ENCODE measurements at places on chromosomes 6 and 20.

- peak; percentile 17 for DNase-seq
Measured at GRCh38 chr6:24566020-24566767, 71.4 kb downstream of the ALDH5A1 start.

- no peak for DNase-seq
Measured at GRCh38 chr6:41197234-41197633, 3.7 kb downstream of the TREML2 start.

GRCh38 chr6:3751730-3752530, 417 bp upstream of the PXDC1 start:
- DNase-seq, result peak; percentile 90

- DNase-seq, result no peak
Measured at GRCh38 chr6:5728351-5729079, 278.2 kb downstream of the NRN1 start.

- DNase-seq, result no peak
Measured at GRCh38 chr20:38896009-38896594, 30.1 kb upstream of the FAM83D start.

GRCh38 chr6:70575899-70576495, 9.3 kb downstream of the SDHAF4 start:
- no peak for DNase-seq

DNA sequence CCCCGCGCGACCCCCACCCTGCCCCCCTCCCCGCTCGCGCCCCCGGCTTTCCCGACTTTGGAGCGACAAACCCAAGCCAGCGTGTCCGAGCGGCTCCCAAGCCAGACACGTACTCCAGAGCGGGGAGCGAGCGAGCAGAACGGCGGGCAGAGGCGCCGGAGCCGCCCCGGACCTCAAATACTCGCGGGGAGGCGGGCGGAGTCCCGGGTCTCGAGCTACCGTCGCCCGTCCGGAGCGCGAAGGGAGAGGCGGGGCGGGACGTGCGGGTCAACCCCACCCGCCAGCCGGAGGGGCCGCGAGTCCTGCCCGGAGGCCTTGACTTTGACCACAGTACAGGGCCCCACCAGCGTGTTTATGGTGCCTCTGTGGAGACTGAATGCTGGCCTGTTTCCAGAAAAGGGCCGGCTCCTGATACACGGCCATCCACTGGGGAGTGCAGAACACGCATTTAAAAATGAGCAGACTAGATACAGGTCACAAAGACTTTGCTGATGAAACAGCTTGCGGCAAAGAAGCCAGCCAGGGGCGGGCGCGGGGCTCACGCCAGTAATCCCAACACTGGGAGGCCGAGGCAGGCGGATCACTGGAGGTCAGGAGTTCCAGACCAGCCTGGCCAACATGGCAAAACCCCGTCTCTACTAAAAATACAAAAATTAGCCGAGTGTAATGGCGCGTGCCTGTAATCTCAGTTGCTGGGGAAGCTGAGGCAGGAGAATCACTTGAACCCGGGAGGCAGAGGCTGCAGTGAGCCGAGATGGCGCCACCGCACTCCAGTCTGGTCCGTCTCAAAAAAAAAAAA, at the start of gene SERPINB6:
TSS of gene SERPINB6 (minus strand) at position 148 of the 799 bp plus-strand sequence. CDS start 12,235 bp downstream, outside the sequence.
- DNase-seq, result peak; percentile 59

DNA sequence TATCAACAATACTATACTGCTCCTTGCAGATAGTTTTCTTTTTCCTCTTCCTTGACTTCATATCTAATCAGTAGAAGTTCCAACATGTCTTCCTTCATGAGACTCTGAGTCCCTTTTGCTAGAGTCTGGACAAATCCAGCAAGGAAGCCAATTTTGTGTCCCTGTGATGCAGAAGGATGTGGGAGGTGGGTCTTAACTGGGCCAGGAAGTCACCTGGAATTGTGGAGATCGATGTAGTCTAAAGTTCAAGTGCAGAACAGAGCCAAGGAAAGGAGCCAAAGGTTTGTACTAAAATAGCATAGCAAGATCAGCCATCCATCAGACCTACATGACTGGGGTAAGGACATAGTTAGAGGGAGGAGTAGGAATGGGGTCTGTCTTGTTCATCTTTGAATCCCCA, 37.6 kb downstream of the SPTLC3 start:
- no peak for DNase-seq

DNA sequence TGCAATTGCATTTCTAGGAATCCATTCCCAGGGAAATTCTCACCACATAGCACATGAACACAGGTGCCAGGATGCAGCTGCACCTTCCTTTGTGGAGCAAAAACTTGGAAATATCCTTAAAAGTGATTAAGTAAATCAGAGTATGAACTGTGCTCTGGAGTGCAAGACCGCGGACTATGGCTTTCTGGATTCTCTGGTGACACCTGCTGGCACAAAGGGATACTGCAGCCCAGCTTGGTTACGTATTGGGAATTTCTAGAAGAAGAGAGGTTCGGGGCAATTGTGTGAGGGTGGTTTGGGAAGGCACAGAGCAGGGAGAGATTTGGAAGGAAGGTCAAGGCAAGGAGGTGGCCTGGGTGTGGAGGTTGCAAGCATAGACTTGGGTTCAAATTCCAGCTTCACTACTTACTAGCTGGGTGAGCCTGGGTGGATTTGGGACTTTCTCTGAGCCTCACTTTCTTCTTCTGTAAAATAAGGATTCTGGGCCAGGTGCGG, 15.9 kb upstream of the PEDS1 start:
- peak; percentile 86 for DNase-seq

DNA sequence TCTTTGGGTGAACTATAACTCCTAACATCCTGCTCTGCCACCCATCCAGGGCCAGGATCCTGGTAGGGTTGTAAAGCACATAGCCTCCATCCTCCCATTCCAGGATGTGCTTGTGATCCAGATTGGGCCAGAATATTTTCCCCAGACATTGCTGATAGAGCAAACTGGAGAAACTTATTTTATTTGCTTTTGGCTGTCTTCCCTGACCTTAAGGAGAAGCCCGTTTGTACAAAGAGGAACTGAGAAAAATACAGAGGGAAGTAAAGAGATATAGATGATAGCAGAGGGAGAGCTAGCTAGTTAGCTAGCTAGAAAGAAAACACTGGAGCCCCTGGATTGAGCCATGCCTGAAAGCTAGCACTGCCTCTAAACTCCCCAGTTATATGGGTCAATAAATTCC, 9.0 kb upstream of the HDAC2 start:
- no peak for DNase-seq

DNA sequence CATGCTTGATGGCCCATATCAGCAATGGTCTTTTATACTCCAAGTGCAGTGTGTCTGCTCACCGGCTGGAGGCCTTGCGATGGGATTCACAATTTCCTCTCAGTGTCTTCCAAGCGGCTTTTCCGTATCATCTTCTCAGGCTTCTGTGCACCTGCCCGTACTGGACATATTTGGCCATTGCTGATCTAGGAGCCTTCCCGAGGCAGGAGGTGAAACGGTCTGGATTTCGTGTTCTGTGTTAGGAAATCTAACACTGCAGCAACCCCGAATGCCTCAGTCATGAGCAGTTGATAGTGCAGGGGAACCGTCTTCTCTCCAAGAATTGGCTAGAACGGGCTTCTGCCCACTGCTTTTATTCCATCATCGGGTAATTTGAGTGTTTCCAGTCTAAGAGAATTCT, 60.5 kb downstream of the PPP1R14C start:
- no peak for DNase-seq

DNA sequence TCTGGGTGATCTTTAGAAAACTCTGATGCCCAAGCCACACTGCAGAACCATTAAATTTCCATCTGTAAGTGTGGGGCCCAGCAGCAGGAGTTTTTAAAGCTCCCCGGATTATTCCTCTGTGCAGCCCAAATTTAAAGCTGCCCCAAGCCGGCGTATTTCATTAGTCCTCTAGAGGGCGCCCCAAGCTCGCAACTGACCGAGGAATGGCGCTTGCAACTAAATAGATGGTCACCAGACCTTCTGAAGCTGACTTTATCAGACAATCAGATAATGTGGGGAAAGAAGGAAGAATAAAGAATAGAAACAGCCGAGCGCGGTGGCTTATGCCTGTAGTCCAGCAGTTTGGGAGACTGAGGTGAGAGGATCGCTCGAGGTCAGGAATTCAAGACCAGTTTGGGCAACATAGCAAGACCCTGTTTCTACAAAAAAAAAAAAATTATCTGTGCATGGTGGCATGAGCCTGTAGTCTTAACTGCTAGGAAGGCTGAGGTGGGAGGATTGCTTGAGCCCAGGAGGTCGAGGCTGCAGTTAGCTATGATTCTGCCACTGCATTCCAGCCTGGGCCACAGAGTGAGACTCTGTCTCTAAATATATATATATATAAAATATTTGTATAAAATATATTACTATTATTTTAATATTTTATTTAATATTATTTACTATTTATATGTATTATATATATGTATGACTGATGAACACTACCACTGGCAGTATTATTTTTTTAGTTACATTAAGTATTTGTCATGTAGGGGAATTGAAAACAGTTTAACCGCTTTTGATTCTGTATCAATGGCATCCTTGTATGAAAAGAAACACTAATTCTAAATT, 56.0 kb downstream of the OTOR start:
- DNase-seq, result peak; percentile 49

- peak; percentile 41 for DNase-seq
Measured at GRCh38 chr20:2942439-2942838, 69.2 kb downstream of the PTPRA start.

- DNase-seq, result no peak
Measured at GRCh38 chr20:53447316-53447715, 146.3 kb downstream of the ZNF217 start.

GRCh38 chr20:31857861-31858759, 12.2 kb downstream of the DUSP15 start:
- DNase-seq, result no peak

GRCh38 chr6:67640484-67640883, 994.6 kb upstream of the ADGRB3 start:
- DNase-seq, result no peak

DNA sequence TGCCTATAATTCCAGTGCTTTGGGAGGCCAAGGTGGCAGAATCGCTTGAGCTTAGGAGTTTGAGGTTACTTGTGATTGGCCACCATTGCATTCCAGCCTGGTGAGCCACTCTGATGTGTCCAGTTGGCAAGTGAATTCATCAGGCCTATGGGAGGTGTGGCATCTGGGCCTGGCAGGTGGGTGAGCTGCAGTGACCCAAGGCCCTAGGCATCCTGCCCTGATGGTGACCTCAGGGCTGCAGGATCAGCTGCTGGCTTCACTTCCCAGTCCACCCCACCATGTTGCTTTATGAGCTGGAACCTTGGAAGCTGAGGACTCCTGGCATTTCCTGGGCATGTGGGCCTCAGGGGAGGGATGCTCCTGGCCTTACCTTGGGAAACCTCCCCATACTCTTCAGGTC, 20.5 kb downstream of the RSPH9 start:
- DNase-seq, result no peak

DNA sequence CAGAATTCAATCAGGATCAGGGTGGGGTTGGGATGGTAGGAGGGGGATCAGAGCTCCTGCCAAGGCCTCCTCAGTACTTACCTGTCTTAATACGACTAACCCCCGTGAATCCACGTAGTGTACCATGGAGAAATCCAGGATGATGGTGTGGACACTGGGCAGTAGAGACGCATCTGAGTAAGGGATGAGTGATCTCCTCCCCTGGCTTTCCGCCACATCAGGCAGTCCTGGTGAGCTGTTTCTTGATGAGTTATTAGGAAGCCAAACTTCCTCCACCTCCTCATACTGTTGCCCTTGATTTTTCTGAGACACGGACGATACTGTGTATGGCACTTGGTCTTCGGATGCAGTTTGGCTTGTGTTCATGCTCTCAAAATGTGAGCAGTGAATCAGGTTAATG, 34.2 kb upstream of the SRPK1 start:
- peak; percentile 29 for DNase-seq

GRCh38 chr6:125750692-125751333, 1.4 kb downstream of the HEY2 start:
- no peak for DNase-seq

DNA sequence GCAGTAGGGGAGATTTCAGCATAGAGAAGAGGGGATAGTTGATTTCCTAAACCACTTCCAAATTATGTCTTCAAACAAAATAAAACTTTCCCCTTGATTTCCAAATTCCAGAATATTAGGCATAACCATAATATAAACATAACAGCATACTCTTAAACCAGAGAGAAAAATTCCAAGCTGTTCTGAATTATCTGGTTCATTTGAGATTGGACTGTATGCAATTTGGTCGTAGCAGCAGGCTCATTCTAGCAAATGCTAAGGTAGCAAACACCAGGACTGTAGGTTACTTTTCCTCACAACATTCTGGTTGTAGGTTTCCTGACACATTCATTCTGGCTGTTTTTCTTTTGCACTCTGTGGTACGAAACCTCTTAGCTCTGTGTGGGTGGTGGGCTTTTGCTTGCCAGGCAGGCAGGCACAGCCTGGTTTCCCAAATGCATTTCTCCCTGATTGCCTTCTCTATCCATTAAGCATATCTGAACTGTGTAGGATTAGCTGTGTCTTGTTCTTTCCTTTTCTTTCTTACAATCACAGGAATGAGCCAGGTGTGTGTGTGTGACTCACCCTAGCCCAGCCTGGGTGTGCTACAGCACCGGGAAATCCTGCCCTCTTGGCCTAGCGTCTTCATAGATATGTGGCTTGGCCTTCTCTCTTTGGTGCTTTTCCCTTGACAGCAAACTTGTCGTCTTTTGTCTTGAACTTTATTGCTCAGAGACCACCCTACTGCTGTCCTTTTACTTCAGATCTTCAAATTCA, 77.1 kb downstream of the JARID2 start:
- DNase-seq, result no peak
